SK-N-MC (cell line): ENCODE measurements at places on chromosomes 5 and 9.

- DNase-seq: no peak
These were observed 158.5 kb upstream of the ELL2 start for GRCh38 chr5:96120120-96120519.

GRCh38 chr9:71863631-71864030, 47.4 kb downstream of the ABHD17B start:
- DNase-seq: no peak

GRCh38 chr9:22170990-22171670, 162.0 kb upstream of the CDKN2B start:
- DNase-seq: no peak

DNA sequence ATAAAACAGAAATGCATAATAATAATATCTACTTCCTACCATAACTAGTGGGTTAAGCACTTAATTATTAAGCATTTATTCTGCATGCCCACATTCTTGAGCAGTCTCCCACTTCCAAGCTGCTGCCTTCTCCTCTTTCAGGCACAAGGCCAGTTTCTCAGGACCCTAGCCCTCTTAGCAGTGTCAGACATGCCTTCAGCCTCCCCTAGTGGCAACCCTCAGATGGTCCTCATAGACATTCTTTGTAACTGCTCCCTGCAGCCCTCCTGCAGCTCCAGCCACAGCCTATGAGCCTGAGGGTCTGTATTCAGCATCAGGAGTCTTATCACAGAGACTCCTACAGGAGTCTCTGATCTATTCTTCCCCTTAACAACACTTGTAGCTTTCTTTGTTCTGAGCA, 3.9 kb downstream of the IL9 start:
- no peak for DNase-seq

GRCh38 chr9:13049223-13049622, 230.3 kb downstream of the MPDZ start:
- DNase-seq: peak; percentile 85

DNA sequence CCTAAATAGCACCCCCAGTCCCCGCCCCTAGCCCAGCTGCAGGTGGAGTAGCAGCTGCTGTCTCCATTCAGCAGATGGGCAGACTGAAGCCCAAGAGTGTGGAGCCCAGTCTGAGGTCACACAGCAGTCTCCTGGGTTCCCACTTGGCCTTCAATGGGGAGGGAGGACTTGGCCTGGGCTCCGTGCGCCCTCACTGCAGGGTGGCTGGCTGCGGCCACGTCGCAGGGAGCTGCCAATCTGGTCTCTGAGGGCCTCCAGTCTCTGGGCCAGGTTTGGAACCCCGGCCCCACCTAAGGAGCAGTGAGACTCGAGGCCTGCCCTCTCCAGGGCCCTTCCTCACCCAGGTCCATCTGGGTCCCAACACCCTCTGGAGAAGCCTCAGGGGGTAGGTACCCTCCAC, 7.4 kb downstream of the KIF12 start:
- DNase-seq: no peak

DNA sequence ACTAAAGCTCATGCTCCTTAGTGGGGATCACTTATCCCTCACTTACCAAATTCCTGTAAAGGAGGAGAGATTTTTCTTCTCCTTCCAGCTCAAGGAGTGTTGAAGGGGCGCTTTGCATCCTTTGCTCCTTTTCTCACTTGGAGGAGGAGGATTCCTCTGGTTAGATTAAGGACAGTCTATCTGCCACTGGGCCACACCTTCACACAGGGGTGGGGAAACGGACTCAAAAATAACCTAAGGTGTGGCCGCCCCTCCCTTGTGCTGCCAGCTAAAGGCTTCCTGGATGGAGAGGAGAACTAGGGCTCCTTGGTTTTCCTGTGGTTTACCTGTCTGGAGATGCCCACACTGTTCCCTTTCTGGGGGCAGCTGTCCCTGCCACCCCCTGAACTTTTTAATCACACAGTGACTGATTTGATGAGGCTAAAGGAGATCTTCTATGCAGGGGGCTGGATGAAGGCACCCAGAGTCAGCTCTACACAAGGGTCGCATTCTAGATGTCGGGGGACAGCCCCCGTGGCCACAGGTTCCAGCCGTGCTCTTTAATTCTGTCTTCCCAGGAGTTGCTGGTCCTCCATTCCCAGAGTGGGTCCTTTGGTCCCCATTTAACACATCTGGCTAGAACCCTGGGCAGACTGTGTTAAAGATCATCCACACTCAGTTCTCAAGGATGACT, 14.4 kb downstream of the GLRX start:
- no peak for DNase-seq

- no peak for DNase-seq
These were observed 63.9 kb downstream of the PCDH1 start for GRCh38 chr5:141814064-141814964.

- DNase-seq: no peak
These were observed 1.1 kb upstream of the SMC2 start for GRCh38 chr9:104092875-104093600.

- no peak for DNase-seq
These were observed 290.8 kb upstream of the FBXL7 start for GRCh38 chr5:15209053-15209762.

DNA sequence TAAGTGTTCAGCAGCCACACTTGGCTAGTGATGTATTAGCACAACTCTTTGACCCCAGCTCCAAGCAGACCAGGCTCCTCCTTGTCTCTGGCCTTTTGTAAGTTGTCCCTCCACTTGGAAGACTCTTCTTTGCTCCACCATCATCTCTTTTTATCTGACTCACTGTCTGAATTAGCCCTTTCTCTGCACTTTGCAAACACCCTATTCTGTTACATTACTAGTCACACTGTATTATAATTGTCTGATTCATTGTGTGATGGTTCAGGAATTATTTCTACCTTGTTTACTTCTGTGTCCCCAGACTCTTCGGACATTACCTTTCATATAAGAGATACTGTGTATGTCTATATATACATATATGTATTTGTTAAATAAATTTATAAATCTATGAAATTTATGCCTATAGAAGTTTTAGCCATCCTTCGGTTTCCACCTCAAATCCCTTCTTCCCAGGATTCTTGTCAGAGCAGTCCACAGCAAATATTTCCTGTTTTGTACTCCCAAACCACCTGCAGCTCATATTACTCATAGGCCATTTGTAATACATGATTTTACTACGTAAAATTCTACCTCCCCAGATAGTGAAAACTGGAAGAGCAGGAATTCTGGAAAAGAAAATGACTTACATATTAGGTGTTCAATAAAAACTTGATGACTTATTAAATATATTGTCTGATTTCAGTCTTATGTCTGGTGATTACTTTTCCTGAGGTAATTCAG, 69.0 kb downstream of the MTAP start:
- DNase-seq: no peak

GRCh38 chr5:18799482-18800128, 1165.3 kb downstream of the TAF11L14 start:
- DNase-seq: no peak

DNA sequence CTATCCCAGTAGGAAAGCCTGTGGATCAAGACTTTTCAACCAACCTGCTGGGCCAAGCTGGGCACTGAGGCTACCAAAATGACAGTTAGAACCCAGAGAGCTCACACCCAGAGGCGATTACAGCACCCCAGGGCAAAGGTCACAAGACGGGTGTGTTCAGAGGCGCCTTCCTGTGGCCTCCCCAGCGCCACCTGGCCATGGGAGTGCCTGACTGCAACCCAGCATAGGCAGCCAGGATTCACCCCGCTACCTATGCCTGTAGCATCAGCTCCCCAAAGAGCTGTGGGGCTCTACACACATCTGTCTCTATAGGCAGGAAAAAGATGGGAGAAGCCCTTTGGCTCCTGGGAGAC, 33.5 kb downstream of the PDGFRB start:
- DNase-seq: no peak

DNA sequence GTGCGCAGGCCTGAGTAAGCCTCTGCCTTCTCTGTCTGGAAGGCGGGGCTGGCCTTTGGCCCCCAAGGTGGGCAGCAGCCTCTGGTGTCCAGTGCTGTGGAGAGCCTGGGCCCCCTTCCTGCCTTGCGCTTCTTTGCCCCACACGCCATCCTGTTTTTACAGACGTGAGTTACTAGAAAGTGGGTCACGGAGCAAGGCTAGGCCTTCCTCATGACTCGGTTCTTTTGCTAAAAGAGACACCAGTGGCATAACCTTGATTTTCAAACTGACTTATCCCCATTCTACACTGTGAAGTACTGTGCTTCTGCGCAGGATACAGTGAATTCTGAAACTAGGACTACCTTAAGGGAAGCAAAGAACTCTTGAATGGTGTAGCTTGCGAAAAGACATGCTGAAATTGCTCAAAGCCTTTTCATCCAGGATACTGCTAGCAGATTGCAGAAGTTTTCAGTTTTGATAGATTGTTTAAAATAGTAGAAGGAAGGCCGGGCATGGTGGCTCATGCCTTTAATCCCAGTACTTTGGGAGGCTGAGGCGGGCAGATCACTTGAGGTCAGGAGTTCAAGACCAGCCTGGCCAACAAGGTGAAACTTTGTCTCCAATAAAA, 7.2 kb downstream of the ROPN1L start:
- DNase-seq: no peak

- no peak for DNase-seq
These were observed 159.2 kb upstream of the C9orf72 start for GRCh38 chr9:27732494-27732893.

GRCh38 chr9:95157481-95158151, 159.9 kb downstream of the FANCC start:
- DNase-seq: peak; percentile 90

DNA sequence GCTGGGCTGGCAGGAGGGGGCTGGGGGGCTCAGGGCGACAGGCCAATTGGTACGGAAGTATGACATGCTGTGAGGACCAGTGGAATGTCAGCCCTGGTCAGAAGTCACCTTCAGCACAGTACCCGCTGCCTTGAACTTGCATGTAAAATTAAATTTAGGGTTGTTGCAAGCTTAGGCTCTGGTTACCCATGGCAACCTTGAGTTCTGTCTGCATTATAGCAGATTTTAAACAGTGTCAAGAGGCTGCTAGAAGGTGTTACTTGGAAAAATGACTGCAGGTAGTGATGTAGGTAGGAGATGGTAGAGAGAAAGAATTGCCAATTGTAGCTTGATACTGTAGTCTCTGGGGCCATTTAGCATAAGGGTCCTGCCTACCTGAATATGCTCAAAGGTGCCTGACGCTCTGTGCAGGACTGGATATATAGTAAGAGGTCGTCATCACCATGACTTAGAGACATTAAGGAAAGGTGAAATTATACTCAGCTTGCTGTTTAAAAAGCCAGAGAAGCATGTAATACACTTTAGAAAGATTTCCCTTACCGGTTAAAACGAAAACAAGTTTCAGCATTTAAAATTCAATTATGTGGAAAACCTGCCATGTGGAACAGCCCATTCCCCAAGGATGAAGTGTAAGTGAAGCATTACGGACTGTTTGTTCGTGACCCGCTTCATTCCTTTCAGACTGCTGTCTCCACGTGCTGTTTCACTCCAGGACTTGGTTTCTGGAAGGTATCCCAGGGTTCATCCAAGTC, 169.0 kb downstream of the PDZD2 start:
- DNase-seq: no peak

GRCh38 chr5:52694648-52695047, 93.1 kb upstream of the ITGA1 start:
- no peak for DNase-seq

GRCh38 chr9:95246547-95246946, 71.0 kb downstream of the FANCC start:
- DNase-seq: no peak
